GM23248 (cell line): ENCODE measurements at places on chromosomes 11 and 22.

DNA sequence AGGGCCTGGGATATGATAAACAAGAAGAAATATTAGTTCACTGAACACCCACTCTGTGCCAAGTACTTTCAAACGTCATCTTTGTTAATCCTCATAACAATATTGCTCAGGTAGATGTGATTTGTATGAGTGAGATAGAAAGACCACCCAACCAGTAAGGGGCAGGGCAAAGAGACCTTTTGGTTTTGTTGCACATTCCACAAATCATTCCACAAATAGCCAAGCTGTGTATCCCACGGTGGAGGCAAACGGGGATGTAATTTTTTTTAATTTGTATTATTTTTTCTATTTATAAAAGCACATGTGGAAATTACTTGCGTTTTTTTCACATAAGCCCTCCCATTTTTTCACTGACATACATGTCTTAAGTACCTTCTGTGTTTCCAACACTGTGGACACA lies 29.0 kb downstream of the LAYN start:
- no peak for DNase-seq

- no peak for DNase-seq
Observed at GRCh38 chr22:47561766-47562165, 799.3 kb downstream of the TBC1D22A start.

- peak; percentile 82 for DNase-seq
Observed at GRCh38 chr11:84497981-84498411, 1129.1 kb downstream of the DLG2 start.

DNA sequence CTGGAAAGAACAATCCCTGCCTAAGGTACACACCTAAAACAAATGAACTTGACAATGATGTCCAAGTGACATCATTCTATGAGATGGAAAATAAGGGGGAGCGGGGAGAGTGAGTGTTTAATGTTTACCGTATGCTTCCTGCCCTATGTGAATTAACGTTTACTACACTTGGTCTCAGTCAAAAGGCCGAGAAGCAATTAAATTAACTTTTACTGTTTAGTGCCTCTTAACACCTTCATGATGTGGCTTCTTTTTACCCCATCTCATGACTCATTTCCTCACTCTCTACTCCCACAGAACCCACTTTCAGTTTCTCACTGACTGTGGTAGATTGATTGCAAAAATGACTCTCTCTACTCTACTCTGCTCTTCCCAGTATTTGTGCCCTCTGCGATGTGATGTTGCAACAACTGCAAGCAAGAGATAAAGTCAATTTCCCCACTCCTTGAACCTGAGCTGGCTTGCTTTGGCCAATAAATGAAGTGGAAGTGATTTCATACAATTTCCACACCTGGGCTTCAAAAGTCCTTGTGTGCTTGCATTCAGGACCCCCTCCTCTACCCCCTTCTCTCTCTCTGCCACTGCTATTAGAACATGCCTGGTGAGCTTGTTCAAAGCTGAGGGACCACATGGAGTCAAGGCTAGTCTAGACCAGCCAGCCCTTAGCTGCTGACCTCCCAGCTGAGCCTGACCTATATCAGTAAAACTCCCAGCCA lies 11.6 kb upstream of the ALKBH3 start:
- DNase-seq = peak; percentile 92

DNA sequence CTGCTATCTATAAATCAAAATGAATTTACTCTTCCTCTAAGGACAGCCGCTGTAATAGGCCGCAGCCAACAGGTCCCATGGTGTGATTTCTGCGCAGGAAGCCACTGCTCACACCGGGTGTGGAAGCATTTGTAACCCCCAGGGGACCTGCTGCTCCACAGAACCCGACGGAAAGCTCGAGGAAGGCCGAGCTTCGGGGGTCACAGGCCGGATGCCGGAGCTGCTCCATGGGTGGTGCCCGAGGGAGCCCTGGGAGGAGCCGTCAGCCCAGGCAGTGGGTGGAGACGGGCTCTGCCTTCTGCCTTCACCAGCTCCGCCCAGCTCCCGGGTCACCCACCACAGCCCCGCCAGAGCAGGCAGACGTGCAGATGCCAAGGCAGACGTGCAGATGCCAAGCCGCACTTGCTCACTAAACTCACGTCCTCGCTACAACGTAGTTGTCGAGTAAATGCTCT lies 63.5 kb downstream of the BRD1 start:
- DNase-seq = peak; percentile 55

GRCh38 chr11:92859156-92859690 lies 110.2 kb upstream of the MTNR1B start:
- no peak for DNase-seq

- DNase-seq = no peak
Observed at GRCh38 chr22:32043391-32043790, 330 bp downstream of the SLC5A1 start.

DNA sequence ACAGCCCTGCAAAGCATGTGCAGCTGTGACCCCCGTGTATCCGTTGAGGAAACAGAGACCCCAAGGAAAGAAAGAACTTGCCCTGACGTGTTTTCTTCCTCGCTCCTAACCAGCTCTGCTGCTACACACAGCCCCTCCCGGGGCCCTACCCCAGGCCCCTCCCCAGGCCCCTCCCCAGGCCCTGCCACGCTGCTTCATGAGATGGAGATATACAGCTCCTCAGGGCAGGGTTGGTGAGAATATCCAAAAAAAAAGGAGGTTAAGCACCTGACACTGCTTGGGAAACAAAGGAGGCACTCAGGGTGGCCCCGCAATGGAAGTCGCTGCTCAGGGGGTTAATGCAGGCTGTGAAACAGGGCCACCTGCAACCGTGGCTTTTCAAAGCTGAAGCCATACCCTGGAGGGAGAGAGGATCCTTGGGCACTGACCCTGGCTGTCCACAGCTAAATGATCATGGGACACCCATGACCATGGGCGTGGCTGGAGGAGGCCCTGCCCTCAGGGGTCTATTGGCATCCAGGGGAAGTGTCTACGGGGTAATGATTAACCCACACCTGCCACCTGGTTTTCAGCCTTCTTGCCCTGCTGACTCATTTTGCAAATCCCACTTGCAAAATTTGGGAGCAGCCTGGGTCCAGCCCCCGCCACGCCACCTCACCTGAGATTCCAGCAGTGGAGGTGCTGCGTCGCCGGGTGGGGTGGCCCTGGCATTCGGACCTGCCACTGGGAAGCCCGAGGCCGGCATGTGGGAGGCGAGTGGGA lies 112.1 kb upstream of the ANO1 start:
- no peak for DNase-seq

DNA sequence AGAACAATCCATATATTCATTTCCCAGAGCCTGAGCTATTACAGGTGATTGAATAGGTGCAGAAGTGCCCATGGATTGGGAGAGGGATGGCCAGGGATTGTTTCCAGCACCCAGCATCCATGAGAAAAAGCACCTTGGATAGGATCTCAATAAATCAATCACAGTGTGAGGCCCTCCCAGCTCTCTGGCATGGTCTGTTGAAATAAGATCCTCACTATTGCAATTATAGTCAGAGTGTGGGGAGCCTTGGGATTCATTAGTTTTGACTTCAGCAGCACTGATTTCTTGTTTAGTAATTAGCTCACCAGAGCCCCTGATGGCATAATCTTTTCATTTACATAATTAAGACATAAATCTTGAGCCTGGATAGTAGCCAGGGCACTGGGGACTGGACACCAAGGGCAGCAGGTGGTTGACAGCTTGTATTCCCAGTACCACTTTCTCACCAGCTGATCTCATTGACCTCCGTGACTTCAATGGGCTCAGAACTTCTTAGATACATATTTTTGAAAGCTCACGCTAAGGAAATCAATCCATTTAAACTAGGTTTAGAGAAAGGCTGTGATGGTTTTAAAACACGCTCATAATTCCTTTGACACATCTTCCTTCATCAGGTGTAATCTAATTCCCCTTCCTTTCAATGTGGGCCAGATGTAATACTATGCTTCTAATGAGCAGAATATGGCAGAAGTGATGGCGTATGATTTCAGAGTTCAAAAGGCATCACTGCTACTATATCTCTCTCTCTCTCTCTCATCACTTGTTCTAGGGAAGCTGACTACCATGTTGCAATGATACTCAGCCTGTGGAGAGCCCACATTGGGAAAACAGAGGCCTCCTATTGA lies 22.1 kb upstream of the DRD2 start:
- DNase-seq = no peak

DNA sequence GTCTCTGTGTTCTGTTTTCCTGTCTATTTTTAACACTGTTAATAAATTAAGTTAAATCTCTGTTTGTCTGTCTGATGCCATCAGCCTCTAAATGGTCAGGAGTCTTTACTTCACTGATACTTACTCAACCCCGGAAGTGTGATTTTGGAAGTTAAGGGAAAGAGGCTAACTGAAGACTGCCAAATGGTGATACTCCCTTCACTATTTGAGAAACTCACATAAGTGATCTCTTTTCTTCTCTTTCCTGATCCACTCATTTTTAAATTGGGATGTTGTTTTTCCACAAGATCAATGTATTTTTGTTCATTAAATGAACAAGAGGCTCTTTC lies 389 bp upstream of the CASP12 start:
- no peak for DNase-seq
